Non-pigmented ciliary epithelial cell (primary cell): ENCODE measurements at places on chromosomes 7 and 10.

DNA sequence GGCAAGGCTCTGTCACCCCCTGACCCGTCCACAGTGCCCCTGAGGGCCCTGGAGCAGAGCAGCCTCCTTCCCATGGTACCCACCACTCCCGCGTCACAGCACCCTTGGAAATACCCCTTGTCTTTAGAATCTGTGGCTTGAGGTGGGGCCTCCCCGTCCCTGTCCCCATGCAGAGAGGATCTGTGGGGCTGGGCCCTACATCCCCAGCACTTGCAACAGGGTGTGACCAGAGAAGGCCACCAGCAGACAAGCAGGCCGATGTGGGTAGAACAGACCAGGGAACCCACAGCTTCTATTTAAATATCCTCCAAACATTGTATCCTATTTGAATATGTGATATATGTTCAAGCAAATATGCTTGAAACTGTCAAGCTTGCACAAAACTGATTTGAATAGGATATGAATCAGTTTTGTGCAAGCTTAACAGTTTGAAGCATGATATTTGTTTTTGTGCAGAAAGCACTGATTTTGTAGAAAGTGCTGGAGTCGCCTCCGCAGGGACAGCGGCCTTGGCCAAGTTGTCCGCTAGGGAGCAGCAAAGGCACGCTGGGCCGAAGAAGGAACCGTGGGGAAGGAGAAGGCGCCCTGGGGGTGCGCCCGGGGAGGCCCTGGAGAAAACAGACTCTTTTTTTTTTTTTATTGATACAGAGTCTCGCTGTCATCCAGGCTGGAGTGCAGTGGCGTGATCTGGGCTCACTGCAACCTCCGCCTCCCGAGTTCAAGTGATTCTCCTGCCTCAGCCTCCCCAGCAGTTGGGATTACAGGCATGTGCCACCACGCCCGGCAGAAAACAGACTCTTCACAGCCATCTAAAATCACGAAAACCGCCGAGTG is 2.2 kb downstream of the CFAP46 start:
- no peak for DNase-seq

DNA sequence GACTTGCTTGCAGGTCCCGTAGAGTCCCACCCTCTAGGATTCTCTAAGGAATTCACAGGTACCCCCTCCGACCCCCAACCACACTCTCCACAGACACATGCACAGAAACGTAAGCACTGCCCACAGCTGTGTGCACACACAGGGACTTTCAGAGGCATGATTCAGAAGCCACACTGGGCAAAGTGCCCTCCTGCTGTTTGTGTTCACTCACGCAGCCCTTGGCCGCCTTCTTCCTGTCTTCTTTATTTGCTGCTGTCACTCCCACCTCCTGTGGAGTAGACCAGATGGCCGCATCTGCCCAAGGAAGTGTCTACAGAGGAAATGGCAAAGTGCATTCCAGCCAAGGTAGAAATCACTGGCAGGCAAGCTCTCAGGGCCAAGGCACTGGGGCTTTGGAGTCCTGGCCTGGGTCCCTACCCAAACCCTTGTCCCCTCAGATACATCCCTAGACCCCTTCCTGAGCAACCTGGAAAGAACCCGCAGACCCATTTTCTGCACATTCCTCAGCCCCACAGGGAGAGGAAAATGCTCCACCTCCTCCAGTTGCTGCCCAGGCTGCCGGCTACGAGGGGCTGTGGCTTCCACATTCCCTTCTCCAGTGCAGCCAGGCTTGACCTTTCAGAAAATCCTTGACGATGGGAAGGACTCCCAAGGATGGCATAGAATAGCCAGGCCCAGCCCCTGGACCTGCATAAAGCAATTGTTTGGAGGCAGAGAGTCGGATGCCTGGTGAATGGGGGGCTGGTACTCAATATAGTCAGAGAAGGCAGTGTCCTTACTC is 21.6 kb upstream of the GIMAP8 start:
- no peak for DNase-seq

- no peak for DNase-seq
These were observed 48.4 kb downstream of the LHPP start for GRCh38 chr10:124509880-124510632.

- no peak for DNase-seq
These were observed 253.2 kb upstream of the C7orf33 start for GRCh38 chr7:148337246-148337965.

DNA sequence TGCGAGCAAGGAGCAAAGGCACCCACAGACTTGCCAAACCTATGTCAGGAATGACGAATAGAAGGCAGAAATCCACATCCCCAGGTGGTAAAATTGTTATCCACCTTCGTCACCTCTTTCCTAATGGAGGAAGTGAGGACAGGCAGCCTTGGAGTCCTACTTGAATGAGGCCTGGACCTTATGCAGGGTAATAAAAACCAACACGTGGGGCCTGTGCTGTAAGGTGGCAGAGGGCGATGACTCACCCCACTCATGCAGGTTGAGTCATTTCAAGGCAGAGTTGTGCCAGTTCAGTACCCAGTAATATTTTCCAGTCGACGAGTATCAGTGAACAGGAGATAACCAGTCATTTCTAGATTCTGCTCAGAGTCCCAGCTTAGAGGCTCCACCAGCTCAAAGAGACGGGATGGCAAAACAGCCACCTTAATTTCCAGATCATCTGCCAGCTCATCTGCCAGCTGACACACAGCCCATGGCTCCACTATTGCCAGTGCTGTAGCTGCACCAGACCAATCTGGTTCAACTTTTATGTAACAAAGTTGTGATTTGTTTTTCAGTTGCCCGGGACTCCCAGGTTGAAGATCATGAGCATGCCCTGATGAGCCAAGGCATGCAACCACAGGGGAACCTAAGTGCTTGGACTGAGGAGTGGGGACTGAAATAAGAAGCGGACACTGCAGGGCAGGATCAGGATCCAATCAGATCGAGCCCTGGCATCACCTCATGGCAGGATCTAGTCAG is 176.2 kb upstream of the ITGB1 start:
- DNase-seq = no peak

DNA sequence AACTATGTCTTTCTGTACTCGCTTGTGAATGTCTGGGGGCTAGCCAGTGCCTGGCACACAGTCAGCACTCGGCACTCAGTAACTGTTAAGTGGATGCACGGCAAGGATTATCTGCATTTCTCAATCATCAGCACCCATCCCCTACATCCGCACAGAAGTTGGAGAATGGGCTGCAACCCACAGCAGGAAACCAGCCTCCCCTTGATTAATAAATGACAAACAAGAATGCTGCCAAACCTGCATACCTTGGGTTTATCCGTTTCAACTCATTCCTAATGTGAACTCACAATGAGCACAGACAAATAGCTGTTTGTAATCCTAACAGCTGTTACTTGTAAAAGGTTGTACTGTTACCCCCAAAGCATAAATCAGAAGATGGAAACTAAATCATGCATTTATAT is 28.9 kb downstream of the PPP1R3C start:
- DNase-seq = no peak

GRCh38 chr7:129649128-129649690 is 37.7 kb downstream of the NRF1 start:
- no peak for DNase-seq

GRCh38 chr10:130555411-130555750 is 419.2 kb downstream of the GLRX3 start:
- DNase-seq = no peak

DNA sequence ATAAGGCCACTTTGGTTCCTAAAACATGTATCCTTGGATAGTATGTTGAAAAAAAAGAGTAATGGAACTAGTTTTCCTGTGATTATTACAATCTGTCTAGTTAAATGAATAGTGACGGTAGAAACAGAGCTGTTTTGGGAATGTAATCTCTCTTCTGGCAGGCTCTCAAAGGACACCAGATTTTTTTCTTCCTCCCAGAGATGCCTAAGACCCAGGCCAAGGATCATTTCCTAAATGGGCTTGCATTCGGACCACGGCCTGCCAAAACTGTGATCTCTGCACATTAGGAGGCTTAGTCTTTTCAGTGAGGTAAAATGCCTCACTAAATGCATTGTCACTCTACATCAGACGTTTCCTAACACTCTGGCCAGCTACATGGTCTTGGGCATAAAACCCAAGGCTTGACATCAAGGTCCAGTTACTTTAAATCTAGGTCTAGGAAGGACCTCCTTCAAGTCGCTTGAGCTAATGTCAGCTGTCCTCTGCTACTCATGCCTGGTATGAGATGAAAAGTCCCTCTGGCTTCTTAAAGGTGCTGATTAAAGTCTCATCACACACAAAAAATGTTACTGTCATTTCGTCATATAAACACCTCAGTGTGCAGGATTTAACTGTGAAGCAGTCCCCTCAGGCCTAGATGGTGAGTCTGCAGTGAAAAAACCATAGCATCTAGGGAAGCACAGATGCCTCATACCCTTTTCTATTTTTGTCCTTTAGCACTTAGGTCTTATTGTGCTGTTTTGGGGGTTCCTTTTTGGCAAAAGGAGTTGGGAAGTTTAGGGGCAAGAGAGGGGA is 47.7 kb downstream of the DLD start:
- DNase-seq = no peak

GRCh38 chr7:127582361-127582760 is 3.0 kb downstream of the GCC1 start:
- no peak for DNase-seq

DNA sequence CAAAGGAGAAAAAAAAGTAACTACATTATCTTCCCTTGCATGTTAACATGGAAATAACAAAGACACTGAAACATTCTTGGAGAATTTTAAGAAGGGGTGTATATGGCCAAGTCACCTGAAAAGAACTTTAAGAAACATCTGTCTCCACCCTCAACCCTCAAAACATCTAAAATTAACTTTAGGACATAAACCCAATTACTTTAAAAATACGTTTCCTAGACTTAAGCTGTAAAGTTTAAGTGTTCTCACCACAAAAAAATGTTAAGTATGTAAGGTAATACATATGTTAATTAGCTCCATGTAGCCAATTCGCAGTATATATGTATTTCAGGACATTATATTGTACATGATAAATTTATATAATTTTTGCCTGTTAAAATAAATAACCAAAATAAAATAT is 71.1 kb upstream of the GLCCI1 start:
- DNase-seq = no peak

GRCh38 chr7:128025380-128025779 is 5.9 kb downstream of the LRRC4 start:
- DNase-seq = no peak

GRCh38 chr10:96529634-96530279 is 16.0 kb upstream of the TLL2 start:
- no peak for DNase-seq
